Ammon's horn (tissue), 1 donor: ENCODE measurements at places on chromosomes 11 and 22.
A peak's percentile ranks its signal among the peaks of the same experiment; 100 is the strongest.

DNA sequence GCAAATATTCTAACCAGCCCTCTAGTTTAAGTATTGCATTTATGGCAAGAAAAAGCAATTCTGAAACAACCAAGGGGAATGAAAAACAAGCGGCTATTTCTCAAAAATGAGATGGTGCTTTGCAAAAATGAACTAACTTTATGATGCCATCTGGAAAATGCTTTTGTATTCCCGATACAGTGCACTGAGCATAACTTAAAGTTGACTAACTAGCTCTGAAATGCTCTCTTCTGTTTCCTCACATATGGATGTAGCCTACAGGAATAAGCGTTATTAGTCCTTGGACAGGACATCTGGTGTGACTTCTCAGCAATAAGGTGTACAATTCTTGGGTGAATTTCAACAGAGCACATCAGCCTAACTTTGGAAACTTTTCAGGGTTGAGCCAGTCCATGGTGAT is 228.2 kb upstream of the DDI1 start:
- DNase-seq, result no peak

DNA sequence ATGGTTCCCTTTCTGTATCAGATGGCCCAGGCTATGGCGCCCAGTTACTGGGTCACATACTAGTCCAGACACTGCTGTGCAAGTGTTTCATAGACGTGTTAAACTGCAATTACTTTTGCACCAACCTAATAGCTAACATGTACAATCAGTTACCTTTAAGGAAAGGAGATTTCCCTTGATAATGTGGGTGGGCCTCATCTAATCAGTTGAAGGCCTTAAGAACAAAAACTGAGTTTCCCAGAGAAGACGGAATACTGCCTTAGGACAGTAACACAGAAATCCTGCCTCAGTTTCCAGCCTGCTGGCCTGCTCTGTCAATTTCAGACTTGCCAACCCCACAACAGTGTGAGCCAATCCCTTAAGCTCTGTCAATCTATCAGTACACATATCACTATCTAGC is 229.9 kb upstream of the SYN3 start:
- DNase-seq, result no peak

DNA sequence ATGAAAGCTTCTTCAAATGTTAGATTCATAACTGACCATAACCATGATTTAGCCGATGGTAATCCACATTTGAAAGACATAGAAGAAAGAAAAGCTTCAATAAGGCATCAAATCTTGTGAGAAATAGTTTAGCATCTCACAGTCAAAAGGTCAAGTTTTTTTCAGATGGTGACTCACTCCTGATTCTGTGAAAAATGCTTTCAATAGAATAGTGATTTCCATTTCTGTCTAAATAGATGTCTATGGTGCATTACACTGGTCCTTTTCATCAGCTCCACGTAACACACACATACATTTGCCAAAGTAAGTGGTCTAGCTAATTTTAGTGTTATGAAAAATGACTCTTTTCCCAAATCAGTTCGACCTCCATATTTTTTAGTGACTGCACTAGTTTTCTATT is 139.2 kb downstream of the LRRC4C start:
- no peak for DNase-seq

- peak; percentile 33 for DNase-seq
These were observed 32.2 kb upstream of the AQP11 start for GRCh38 chr11:77557553-77557952.

GRCh38 chr22:20566420-20567260 is 59.2 kb downstream of the MED15 start:
- DNase-seq, result no peak

GRCh38 chr22:36682811-36683210 is 20.7 kb downstream of the CACNG2 start:
- no peak for DNase-seq

DNA sequence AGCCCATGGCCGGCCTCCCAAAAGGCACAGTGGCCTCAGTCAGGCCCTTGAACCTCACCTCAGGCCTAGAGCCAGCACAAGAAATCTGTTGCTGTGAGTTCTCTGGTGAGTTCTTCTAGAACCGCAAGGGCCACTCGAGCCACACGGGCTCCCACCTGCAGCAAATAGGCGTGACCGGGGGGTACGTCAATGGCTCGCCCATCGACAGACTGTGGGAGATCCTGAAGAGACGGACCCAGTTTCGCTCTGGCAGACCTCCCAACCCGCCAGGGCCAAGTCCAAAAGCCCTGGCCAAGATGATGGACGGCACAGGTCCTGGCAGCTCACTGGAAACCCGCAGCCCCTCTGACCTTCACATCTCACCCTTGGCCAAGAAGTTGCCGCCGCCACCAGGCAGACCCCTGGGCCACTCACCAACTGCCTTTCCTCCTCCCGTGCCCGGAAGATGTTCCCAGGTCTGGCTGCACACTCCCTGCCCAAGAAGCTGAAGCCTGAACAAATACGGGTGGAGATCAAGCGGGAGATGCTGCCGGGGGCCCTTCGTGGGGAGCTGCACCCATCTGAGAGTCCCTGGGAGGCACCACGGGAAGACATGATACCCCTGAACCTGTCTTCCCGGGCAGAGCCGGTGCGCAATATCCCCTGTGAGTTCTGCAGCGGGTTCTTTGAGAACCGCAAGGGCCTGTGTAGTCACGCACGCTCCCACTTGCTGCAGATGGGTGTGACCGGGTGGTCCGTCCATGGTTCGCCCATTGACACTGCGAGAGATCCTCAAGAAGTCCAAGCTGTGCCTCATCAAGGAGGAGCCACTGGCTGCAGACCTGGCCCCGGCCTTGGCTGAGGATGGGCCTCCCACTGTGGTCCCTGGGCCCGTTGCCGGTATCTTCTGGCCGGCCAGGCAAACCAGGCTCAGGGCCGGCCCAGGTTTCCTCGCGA is 544.2 kb upstream of the CCDC179 start:
- DNase-seq, result no peak

DNA sequence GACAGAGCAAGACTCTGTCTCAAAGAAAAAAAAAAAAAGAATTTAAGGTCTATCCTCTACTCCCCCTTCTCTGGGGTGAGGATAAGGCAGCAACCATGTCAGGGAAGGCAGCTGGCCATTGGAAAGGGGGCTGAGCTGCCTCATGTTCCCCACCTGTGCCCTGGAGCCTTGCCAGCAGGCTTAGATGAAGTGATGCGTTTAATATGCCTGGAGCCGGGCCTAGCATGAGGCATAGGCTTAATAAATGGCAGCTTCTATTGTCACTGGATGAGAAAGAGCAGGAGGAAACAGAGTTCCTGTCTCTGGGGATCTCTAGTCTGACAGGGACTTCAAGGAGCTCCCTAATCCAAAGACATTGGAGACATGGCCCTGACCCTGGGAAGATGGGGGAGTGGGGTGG is 3.2 kb upstream of the KCNE3 start:
- DNase-seq, result no peak

DNA sequence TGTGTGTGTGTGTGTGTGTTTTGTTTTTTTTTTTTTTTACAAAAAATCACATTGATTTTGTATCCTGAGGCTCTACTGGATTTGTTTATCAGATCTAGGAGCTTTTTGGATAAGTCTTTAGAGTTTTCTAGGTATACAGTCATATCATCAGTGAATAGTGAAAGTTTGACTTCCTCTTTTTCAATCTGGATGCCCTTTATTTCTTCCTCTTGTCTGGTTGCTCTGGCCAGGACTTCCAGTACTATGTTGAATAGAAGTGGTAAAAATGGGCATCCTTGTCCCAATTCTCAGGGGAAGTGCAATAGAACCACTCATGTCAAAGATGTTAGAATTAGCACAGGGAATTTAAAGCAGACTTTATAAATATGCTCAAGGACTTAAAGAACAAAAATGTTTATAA is 32.6 kb upstream of the PRDM11 start:
- no peak for DNase-seq

DNA sequence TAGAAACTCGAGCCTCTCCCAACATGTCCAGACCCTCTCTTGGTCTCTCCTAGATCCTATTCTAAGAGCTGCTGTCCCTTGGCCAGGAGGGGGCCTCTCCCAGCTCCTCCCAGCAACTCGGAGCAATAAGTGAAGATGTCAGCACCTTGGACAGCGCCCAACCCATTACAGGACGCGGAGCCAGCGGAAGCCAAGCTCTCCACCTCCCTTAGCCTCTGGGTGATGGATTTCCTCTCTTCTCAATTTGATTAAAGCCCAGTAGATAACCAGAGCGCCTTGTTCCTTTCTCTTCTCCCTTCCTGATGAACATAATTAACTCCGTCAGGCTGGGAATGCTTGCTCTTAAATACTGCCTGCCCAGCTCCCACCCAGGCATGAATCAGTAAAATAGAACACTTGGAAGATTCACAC is 26.2 kb upstream of the TPBGL start:
- peak; percentile 43 for DNase-seq

- DNase-seq, result no peak
These were observed 350.2 kb downstream of the TTC28 start for GRCh38 chr22:28329186-28330073.

GRCh38 chr11:108647701-108648527 is 17.0 kb upstream of the DDX10 start:
- peak; percentile 85 for DNase-seq

DNA sequence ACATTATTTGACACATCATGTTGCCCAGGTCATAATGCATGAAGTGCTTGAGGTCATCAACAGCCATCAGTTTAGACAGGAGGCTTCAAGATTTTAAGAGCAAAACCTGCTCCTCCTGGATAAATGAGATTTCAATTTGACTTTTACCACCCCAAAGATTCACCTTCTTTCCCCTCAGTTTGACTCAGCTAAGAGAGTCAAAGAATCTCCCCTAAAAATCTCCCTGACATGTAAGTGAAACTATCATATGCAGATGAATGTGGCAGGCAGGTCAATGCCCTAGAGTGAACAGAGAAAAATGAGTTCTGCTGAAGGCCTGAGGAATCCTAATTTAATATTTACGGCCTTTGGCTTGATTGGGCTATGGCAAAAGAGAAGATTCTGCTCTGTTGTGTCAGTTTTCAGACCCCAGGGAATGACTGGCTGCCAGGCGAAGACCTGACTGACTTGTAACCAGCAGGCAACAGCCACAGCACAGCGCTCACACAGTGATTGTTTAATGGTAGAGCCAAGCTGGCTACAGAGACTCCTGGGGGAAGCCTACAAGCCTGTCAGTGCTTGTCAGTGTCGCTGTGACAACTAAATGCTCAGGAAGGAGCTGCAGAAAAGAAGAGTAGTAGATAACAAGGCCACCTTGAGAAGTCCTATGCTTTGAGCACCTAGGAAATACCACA is 491.2 kb upstream of the LRRC4C start:
- no peak for DNase-seq

GRCh38 chr11:103584720-103585119 is 451.7 kb upstream of the DDI1 start:
- DNase-seq, result no peak

- no peak for DNase-seq
These were observed 33.3 kb upstream of the KCNJ11 start for GRCh38 chr11:17421781-17422180.

GRCh38 chr11:96393753-96394348 is 4.0 kb downstream of the JRKL start:
- peak; percentile 67 for DNase-seq

- peak; percentile 93 for DNase-seq
These were observed at the start of gene TTC12 for GRCh38 chr11:113314389-113315301. Gene TTC12, plus strand, starts transcription at chr11:113314583. Its CDS starts 1,675 bp downstream, at chr11:113316258.

DNA sequence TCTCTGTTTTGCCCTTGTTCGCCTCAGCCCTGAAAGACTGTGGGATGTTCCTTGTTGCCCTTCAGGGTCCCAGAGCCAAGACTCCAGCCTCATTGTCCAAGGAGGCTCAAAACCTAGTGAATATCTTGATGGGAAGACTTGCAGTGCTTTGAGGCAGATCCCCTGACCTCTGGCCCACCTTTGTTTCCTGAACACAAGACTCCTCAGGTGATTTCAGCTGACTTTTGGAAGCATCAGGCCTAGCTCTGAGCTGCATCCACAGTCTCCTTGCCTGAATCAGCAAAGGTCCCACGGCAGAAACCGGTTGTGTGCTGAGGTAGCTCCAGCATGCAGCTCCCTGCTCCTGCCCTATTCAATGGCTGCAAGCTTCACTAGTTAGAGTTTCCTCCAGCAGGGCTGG is 159.3 kb upstream of the B3GAT1 start:
- DNase-seq, result no peak

DNA sequence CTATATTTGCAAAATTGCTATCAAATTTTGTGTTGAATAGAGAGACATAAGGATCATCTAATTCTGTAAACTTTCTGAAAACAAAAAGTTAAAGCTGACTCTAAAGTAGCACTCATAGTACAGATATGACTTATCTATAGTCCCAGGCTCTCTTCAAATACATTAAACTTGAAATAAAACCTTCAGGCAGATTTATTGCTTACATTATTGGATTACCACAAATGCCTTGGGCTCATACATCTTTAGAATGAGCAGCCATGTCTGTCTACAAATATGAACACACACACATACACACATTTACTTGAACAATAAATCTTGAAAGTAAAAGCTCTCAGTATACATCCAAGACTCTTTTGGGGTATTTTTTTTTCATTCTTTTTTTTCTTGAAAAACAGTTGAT is 207.9 kb downstream of the LUZP2 start:
- DNase-seq, result no peak

DNA sequence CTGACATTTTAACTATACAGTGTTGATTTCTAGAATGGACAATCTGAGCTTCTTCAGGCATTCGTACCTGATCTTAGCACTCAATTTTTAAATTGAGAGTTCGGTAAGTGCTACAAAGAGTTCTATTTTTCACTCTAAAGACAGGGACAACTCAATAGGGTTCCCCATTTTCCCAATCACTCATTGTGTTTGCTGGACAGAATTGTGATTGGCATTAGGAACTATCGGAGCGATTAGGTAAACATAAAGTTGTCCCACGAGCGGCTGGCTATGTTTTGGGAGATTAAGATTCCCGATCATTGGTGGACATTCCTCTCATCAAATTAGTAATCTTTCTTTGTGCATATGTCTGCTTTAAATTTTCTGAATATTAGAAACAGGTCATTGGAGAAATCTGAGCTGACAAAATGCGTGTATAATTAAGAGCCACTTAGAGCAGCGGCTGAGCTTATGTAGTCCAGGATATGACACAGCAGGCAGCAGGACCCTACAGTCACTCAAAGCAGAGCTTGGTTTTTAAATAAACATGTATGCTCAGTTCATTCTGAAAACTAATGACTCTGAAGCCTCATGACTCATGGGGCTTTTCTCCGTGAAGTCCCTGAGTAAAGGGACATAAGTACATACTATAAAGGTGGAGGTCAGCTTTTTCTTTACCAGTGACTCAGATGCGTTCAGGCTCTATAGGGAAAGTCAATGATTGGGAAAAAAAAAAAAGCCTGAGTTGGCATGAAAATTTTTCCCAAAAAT is 109.4 kb downstream of the GRIA4 start:
- DNase-seq, result no peak

DNA sequence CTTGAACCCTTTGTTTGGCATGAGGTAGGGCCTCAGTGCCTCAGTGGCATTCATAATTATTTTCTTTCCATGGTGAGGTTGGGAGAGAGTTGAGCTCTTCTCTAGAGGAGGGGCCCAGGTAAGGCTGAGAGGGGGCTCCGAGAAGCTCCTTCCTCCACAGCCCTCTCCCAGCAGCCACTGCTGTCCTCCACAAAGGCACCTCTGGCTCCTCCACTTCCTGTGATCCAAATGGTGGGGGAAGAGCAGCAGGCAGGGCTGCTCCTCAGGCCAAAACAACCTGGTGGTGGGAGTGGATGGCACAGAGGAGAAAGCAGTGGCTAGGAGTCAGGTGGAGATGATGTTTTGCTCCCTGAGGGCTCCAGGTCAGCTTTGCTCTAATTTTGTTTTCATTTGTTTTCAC is 13.3 kb downstream of the ROBO4 start:
- no peak for DNase-seq

GRCh38 chr11:91749251-91749650 is 475.4 kb upstream of the FAT3 start:
- no peak for DNase-seq
